Neural cell (in vitro differentiated cells): ENCODE measurements at places on chromosomes 12 and 14. TPM values are rescaled to one million over a fixed set of nuclear protein-coding genes. Genes with fewer than 3 reads are reported as not detected.

Gene MYBPC1
- 0.20 TPM in 1 of 2 replicates, not detected in the other for polyA plus RNA-seq

Gene PMEL
- not detected in 2 replicates for polyA plus RNA-seq

Gene EGLN3
- polyA plus RNA-seq, result 1.9 TPM in 1 of 2 replicates, not detected in the other

Gene NEUROD4
- not detected in 2 replicates for polyA plus RNA-seq

Gene PMCH
- polyA plus RNA-seq, result not detected in 2 replicates

Gene KRT74
- not detected in 2 replicates for polyA plus RNA-seq

Gene IRF2BPL
- polyA plus RNA-seq, result 42.9 and 46.5 TPM in 2 replicates

Gene GDF3
- not detected in 2 replicates for polyA plus RNA-seq

Gene GSG1
- polyA plus RNA-seq, result 0.17 and 3.2 TPM in 2 replicates

Gene CCDC197
- not detected in 2 replicates for polyA plus RNA-seq

Gene C12orf50
- 0.30 and 0.68 TPM in 2 replicates for polyA plus RNA-seq

Gene CRACR2A
- polyA plus RNA-seq, result 0.58 and 2.1 TPM in 2 replicates

Gene FKBP4
- 102 and 112 TPM in 2 replicates for polyA plus RNA-seq

Gene LMNTD1
- not detected in 2 replicates for polyA plus RNA-seq

Gene NKX2-1
- 1.5 and 5.0 TPM in 2 replicates for polyA plus RNA-seq

Gene ACOT6
- not detected in 2 replicates for polyA plus RNA-seq

Gene C3AR1
- polyA plus RNA-seq, result not detected in 2 replicates

Gene OAS3
- not detected in 2 replicates for polyA plus RNA-seq

Gene FAM181A
- 0.43 TPM in 1 of 2 replicates, not detected in the other for polyA plus RNA-seq

Gene SIX1
- not detected in 2 replicates for polyA plus RNA-seq

Gene PPM1H
- polyA plus RNA-seq, result 3.9 and 7.0 TPM in 2 replicates

Gene MYF5
- not detected in 2 replicates for polyA plus RNA-seq

Gene CDKN1B
- 106 and 107 TPM in 2 replicates for polyA plus RNA-seq

Gene SSPN
- polyA plus RNA-seq, result 0.26 TPM in 1 of 2 replicates, not detected in the other

Gene PRKCH
- 2.0 and 3.4 TPM in 2 replicates for polyA plus RNA-seq

Gene KCNA5
- 7.5 and 8.6 TPM in 2 replicates for polyA plus RNA-seq

Gene CLEC1B
- not detected in 2 replicates for polyA plus RNA-seq

Gene CRIP1
- polyA plus RNA-seq, result 0.58 and 0.82 TPM in 2 replicates

Gene CPSF6
- polyA plus RNA-seq, result 162 and 180 TPM in 2 replicates

Gene FBLN5
- polyA plus RNA-seq, result 0.78 and 1.5 TPM in 2 replicates
